ENCODE measurements at places on chromosomes 5 and 9.

DNA sequence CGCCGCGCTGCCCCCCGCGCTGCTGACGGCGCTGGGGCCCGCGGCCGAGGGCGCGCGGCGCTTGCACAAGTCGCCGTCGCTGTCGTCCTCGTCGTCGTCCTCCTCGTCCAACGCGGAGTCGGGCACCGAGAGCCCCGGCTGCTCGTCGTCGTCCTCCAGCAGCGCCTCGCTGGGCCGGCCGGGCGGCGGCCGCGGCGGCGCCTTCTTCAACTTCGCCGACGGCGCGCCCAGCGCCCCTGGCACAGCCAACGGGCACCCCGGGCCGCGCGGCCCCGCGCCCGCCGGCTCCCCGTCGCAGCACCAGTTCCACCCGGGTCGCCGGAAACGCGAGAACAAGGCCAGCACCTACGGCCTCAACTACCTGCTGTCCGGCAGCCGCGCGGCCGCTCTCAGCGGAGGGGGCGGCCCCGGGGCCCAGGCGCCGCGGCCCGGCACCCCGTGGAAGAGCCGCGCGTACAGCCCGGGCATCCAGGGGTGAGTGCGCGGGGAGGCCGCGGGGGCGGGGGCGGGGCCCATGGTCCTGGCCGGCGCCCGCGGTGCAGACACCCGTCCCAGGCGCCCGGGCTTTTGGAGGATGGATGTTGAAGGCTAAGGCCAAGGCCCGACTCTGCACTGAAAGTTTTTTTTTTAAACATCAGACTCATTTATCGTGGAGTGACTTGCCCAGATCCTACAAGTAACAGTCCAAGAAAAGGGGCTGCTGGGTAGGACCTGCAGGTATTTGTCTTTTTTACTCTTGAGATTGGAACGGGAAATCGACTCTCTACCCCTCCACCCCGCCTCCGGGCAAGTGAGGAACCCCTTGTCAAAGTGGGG, 1.2 kb downstream of the TENT4A start:
- no peak for DNase-seq

DNA sequence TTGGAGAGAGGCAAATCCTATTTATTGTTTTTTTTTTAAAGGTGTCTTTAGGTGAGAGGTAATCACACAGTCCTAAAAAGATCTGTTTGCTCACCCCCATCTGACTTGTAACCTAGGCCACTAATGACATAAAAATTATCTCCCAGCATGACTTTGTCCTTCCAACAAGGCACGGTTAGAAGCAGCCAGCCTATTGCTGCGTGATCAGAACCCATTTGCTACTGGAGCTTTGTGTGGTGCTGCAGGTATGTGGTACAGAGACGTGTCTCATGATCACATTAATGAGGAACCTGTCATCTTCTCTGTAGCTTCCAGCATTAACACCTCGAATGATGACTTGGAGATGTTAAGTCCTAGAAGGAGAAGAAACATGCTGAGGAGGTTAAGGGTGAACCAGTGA, 555.8 kb upstream of the TLE4 start:
- DNase-seq: no peak

- no peak for DNase-seq
These were observed 410.4 kb upstream of the PTPRD start for GRCh38 chr9:11023201-11023600.

- no peak for DNase-seq
These were observed 3.4 kb downstream of the ST8SIA4 start for GRCh38 chr5:100899675-100900074.

DNA sequence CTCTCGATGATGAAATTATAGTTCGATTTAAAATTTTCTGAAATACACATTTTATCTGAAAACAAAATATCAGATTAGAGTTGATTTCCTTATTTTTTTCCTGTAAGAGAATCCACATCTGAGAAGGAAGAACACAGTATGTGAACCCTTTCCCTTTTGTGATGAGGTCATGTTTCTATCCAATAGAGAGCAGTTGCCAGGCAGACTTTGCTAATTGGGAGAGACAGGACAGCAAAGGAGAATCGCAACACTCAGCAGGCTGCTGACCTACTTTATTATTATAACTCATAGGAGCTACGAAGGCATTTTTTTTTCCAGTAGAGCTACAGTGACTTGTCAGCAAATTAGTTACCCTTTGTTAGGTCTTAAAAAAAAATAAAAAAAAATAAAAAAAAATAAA, 242.1 kb downstream of the HCN1 start:
- no peak for DNase-seq

DNA sequence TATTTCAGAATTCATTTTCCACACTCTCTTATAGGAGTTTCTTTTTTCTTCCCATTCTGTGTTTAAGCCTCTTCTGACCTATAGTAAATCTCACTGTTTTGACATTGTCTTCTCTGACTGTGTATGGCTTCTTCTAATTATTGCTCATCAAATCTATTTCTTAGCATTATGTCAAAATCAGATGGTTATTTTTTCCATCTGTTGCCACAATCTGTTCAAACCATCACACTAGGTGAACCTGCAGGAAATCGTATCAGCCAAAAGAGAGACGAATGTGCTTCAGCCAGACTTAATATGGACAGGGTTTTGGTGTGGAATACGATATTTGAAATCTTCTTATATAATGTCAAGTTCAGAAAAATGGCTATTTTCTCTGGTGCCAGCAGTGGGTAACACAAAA, 15.9 kb upstream of the SEMA4D start:
- no peak for DNase-seq

DNA sequence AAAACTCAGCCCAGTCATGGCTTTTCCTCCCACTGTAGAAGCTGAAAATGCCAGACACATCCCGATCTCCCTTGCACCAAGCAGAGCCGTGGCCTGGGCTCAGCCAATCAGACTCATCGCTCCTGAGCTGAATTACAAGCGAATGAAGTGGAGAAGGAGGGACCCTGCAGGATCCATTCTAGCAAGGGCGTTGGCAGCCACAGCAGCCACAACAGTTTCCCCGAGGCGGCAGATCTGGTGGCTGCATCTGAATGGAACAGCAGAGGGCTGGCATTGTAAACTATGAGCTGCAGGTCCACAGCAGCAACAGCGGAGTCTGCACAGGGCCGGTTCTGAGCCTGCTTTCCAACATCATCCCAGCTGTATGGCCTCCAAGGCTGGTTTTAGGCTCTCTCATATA, 23.8 kb downstream of the ALG2 start:
- DNase-seq: no peak

DNA sequence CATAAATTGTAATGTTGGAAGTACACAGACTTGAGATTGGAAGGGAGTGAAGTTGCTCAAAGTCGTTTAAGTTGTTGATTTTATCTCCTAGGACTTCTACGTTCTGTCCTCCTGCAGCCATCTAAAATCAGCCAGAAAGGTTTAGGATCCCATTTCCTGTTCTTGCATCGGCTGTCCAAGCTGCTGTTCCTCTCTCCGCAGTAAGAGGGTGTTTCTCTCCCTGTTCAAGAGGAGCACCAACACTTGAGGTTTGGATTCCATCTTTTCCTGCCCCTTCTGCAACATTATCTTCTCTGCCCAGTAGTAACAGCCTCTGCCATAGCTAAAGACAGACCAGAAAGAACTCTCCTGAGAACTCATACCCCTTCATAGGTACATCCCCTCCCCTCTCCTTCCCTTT, 373.4 kb downstream of the GADD45G start:
- no peak for DNase-seq

DNA sequence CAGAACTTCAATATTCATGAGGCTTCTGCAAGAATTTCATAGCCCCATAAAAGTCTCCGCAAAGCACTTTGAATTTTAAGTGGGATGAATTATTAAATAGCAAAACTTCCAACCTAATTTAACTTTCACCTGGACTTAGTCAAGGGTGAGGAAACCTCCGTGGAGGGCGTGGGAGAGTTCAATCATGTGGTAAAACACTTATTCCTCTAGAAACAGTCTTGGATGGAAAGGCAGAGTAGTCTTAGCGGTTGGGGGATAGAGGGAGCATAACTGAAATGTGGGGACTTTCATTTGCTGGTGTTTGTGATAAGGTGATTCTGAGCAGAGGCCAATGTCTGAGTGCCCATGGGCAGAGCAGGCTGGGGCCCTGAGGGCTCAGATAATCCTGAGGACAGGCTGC, 241.9 kb downstream of the IRX1 start:
- no peak for DNase-seq

Measured in stimulated activated CD4-positive, alpha-beta T cell treated with anti-CD3 and anti-CD28 coated beads, TNF-alpha, amount 100 ng/mL, for 24 hours (primary cell).